GM12864 (cell line): ENCODE measurements at places on chromosomes 16 and 17.

- DNase-seq: no peak
Observed at GRCh38 chr17:42518046-42518754, 17.8 kb upstream of the NAGLU start.

- DNase-seq: no peak
Observed at GRCh38 chr17:75832652-75833400, 11.4 kb downstream of the UNC13D start.

- DNase-seq: no peak
Observed at GRCh38 chr16:57640612-57641011, 12.2 kb downstream of the ADGRG1 start.

DNA sequence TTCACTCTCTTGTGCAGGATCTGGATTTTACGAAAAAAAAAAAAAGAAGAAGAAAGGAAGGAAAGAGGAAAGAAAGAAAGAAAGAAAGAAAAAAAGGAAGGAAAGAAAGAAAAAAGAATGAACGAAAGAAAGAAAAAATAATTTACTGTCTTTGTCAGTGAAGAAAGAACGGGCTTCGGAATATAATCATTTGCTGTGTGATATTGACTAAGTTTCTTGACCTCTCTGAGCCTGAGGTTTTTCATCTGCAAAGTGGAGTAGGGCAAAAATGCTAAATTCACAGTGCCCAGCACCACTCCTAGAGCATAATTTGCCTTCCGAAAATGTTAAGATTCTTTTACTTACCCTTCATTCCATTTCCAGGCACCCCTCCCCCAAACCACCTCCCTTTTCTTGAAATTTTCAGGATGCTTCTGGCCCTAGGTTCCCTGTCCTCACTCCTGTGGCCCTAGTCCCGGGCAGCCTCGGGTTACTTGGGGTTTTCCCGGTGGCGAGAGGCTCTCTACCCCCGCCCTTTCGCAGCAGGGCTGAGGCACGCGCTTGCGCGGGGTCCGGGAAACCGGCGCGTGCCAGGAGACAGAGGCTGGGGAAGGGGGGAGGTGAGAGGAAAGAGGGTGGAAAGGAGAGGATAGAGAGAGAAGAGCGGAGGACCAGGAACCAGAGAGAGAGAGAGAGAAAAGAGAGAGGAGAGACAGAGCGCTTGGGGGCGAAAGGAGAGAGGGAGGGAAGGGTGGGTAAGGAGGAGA is at the start of gene CNTNAP1:
CNTNAP1 (plus strand) TSS at position 556 of the 746 bp plus-strand sequence. CDS start 299 bp downstream, outside the sequence.
- no peak for DNase-seq

DNA sequence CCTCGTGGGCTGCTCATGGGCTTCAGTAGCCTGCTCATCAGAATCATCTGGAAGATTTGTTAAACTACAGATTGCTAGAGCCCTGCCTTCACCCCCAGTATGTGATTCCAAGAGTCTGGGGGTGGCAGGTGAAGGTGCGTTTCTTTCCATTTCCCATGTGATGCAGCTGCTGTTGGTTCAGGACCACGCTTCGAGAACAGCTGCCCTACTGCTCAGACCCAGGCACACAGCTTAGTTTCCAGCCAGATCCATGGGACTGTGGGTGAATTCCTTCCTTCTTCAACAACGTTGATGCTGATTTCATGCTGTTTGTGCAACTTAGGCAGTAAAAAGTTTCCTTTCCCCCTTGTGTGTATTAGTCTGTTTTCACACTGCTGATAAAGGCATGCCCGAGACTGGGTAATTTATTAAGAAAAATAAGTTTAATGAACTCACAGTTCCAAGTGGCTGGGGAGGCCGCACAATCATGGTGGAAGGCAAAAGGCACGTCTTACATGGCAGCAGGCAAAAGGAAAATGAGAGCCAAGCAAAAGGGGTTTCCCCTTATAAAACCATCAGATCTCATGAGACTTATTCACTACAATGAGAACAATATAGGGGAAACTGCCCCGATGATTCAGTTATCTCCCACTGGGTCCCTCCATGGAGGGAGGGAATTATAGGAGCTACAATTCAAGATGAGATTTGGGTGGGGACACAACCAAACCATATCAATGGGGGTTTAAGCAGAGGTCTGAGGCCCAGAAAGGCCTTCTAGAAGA is 159.2 kb downstream of the XYLT1 start:
- no peak for DNase-seq

GRCh38 chr17:36575028-36575427 is 16.7 kb upstream of the DHRS11 start:
- no peak for DNase-seq

GRCh38 chr17:40793832-40794231 is 5.9 kb downstream of the KRT28 start:
- DNase-seq: no peak

DNA sequence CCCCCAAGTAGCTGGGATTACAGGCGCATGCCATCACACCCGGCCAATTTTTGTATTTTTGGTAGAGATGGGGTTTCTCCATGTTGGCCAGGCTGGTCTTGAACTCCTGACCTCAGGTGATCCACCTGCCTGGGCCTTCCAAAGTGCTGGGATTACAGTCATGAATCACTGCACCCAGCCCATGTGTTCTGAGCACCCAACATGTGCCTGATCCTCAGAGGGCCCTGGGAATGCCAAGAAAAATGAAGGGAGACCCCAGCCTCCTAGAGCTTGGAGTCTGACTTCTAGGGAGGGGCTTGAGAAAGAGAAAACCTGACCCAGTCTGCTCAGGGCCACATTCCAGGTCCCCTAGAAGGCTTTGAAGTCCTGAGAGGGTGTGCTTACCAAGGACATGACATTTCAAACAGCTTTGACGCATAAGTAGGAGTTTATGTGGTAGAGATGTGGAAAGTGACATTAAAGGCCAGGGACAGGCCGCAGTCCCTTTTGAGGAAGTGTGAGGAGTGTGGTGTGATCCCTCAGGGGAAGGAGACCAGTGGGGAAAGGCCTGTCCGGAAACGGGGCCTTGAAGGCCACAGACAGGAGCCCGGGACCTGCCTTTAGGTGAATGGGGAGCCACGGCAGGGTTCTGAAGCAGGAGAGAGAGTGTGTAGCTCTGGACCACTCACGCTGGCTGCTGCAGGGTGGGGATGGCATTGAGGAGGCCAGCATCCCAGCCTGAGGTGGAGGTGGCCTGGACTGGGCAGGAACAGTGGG is 1.1 kb upstream of the CCL22 start:
- DNase-seq: no peak

- no peak for DNase-seq
Observed at GRCh38 chr17:43398724-43399595, at the start of gene ARL4D. Gene ARL4D, plus strand, starts transcription at chr17:43398993. Its CDS starts 740 bp downstream, at chr17:43399733.
